ENCODE measurements at places on chromosomes 11 and 22. TPM values are rescaled to one million over a fixed set of nuclear protein-coding genes. Genes with fewer than 3 reads are reported as not detected.

TIGD3 gene
- total RNA-seq: 2.2 TPM

CRACR2B gene
- total RNA-seq: not detected

CELSR1 gene
- 0.59 TPM for total RNA-seq

TSGA10IP gene
- not detected for total RNA-seq

OR4A16 gene
- not detected for total RNA-seq

- DNase-seq: no peak
Measured at GRCh38 chr11:46963844-46964243, 27.3 kb downstream of the CSTPP1 start.

DNA sequence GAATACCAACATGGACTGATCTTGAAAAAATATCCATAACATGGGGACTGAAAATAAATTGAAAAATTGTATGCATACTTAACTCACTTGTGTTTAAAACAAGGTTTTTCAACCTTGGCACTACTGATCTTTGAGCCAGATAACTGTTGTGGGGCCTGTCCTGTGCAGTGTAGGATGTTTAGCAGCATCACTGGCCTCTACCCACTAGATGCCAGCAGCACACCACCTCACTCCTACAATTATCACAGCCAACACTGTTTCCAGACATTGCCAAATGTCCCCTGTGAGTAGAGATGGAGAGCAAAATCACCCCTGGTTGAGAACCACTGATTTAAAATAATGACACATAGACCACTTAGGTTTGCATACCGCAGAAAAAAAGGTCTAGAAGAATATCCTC, 45.0 kb upstream of the SLC1A2 start:
- peak; percentile 13 for DNase-seq

DNA sequence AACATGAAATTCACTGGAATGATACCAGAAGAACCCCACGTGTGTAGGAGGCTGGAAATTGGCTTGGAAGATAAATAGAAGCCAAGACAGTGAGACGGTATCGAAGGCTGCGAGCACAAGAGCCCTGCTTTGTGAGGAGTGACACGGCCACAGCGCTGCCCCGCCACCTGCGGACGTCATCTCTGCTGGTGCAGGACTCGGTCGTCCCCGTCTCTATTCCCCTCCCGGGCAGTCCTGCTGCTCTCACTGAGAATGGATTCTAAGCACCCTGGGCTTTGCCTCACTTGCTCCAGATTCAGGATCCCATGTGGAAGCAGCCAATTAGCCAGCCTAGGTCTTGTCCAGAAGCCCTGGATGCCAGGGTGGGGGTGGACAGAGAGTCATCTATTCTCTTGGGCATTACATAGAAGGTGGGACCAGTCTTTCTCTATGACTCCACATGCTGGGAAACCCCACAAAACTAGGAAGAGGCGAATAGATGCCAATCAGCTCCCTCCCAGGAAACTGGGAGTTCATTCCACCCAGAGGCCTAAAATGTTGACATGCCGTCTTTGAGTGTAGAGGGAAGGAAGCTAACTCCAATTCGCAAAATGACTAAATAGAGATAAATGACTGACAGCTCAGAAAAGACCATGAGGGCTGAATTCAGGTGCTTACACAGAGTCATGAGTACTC, 25.1 kb downstream of the APOL3 start:
- no peak for DNase-seq

GRCh38 chr11:70112017-70112434, 33.9 kb downstream of the ANO1 start:
- DNase-seq: no peak

DNA sequence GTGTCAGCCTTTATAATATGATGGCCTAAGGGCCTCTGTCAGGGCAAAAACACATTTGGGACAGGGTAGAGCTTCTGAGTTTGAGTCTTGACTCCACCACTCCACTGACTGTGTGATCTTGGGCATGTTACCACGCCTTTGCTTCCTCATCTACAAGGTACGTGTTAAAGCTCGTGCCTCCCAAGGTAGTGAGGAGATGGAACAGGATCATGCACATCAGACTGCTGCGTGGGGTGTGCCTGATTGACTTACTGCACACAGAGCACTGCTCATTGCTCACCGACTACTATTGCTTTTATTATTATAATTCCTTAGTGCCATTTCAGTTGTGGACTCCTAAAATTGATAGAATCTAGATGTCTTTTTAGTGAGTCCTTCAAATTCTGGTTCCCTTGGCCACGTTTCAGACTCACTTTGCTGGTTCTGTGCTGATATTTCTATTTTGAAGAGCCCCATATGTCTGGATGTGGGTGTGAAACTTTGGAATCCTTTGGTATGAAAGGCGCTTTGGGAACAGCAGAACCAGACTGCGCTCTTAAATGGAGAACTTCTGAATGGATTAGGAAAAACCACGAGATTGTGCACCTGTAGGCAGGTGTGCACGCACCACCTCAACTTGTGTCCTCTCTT, 44.1 kb upstream of the RAB1B start:
- DNase-seq: no peak

GRCh38 chr11:11966826-11967668, 41.4 kb downstream of the DKK3 start:
- DNase-seq: peak; percentile 58

GRCh38 chr11:63795066-63795465, 18.2 kb upstream of the SPINDOC start:
- DNase-seq: no peak

DNA sequence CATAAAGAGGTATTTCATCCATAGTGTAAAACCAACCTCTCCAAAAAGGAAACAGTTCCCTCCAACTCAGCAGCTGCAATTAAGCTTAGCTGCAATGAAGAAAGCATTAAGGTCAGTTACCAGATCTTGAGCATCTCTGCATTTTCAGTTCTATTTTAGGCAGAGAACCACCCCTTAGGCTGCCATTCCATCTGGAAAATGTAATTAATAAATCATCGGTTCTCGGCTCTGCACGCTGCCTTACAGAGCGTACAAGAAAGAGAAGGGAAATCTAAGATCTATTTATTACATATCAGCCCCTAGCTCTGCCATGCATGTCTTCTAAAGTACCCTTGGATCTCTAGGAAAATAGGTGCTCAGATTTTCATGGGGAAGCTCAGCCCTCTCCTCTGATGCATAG, 71.5 kb downstream of the RCN1 start:
- DNase-seq: no peak

All from MG63 (cell line).